ENCODE measurements at places on chromosomes 5 and 9.
A peak's percentile ranks its signal among the peaks of the same experiment; 100 is the strongest.

GRCh38 chr9:89436963-89437625, 60.8 kb downstream of the SEMA4D start:
- DNase-seq, result no peak

- no peak for DNase-seq
Observed at GRCh38 chr5:92944903-92945604, 636.0 kb downstream of the NR2F1-AS1 start.

DNA sequence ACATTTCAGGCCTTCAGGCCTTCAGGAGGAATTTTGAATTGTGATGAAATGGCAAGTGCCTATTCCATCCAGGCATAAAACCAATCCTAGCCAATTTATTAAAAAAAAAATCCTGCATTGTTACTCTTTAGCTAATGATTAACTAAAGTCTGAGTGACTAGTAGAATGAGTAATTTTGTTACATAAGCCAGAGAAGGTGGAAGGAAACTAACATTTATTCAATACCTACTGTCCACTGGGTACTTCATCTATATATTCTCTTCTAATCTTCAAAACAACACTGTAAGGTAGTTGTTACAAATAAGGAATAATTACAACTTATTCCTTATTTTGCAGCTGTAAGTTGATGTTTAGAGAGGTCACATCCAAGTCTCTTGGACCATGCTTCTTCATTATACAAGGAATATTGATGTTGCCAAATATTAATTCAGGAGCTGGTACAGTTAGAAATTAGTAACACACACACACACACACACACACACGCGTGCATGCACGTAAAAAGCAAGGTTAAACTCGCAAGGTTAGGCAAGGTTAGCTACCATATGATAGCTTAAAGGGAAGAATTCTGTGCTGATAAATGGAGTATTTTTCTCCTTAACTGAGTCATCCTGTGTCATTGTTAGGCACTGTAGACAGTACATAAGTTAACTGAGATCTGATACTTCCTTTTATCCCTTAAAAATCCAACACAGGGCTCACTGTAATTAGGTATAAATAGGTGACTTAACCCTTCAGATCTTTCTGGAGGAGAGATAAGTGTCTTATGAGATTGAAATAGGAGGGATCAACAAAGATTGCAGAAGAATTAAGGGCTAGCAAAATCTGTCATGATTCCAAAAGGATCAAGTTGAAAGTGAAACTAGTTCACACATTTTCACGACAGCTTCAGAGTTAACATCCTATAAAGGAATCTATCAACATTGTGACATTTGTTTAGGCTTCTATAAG, 596.9 kb downstream of the PDE4D start:
- peak; percentile 47 for DNase-seq

GRCh38 chr5:144086295-144086694, 84.2 kb downstream of the YIPF5 start:
- DNase-seq, result no peak

- DNase-seq, result no peak
Observed at GRCh38 chr5:180155365-180155926, 53.6 kb downstream of the RASGEF1C start.

DNA sequence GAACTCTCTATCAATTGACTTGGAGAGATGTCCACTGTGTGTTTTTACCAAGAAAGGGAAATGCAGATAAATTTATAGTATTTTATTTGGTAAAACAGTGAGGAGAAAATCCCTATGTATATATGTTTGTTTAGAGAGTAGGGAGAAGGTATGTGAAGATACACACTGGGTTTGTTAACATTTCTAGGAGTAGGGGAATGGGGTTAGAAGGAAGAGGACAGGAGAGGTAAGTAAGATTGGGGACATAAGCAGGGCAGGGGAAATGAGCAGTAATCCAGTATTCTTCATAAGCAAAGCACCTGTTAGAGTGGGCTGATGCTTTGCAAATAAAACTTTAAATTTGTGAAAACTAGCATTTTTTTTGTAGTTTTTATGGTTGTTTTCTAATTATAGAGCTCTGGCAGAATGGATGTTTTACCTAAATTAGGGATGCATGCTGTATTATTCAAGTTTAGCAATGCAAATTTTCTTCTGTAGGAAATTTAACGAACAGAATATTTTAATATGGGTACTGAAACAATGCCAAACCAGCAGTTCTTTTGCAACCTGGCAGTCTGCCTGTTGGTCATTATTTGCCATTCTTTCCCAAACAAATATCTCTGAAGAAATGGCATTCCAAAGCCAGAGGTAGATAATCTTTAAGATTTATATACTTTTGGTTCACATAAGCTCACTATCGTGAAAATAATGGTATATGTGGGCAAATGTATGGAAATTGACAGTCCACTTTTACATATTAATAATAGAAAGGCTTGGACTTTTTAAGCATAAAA, 19.4 kb upstream of the DCP2 start:
- no peak for DNase-seq

DNA sequence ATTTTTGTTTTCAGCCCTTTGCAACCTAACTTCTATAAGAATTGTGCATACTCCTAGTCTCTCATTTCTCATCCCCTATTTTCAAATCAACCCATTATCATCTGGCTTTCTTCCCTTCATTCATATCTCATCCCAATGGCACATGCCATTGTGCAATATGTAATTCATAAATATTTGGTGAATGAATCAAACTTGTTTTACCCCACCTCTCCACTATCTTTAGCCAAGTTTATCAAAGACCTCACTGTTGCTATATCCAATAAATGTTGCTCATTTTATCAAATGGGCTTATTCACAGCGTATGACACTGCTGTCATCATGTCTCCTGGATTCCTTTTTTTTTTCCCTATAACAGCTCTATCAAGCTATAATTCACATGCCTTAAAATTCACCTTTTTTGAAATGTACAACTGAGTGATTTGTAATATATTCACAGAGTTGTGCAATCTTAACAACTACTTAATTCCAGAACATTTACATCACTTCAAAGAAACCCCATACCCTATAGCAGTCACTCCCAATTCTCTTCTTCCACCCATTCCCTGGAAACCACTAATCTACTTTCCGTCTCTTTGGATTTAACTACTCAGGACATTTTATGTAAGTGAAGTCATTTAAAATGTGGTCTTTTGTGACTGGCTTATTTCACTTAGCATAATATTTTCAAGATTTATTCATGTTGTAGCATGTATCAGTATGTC, 214.4 kb upstream of the PAPPA start:
- peak; percentile 40 for DNase-seq

DNA sequence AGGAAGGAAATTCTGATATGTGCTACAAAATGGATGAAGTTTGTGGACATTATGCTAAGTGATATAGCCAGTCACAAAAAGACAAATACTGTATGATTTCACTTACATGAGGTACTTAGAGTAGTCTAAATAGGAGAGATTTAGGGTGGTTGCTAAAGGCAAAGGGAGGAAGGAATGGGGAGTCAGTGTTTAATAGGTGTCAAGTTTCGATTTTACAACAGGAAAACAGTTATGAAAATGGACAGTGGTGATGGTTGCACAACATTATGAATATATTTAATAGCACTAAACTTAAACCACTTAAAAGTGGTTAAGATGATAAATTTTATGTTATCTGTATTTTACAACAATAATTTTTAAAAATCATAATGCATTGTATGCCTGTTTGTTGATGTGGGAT, 40.4 kb upstream of the ECM2 start:
- no peak for DNase-seq

DNA sequence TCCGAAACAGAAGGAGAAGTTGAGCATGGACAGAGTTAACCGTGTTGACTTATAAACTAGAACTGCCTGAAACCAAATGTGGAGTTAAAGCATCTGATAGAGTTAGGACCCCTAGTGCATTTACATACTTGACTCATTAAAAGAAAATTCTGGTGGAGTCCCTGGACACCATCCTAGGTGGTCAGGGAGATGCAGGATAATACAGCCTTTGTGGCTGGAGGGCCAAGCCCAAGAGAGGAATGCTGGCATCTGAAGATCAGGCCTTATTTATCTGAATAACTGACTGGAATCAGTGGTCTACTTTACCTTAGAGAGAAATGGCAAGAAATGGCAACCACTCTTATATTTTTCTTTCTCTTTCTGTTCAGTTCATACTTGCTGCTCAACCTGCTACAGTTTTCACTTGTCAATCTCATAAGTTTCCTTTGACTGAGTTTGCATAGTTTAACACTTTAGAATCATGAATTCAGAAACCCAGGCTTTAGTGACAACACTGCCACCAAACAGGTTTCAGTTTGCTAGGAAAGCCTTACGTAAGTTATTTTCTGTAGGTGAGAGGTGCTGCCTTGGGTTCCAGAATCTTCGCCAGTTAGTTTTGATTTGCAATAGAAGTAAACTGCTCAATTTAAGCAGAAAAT, 10.2 kb downstream of the CMYA5 start:
- no peak for DNase-seq

- DNase-seq, result no peak
Observed at GRCh38 chr5:90632791-90633190, 74.2 kb downstream of the ADGRV1 start.

DNA sequence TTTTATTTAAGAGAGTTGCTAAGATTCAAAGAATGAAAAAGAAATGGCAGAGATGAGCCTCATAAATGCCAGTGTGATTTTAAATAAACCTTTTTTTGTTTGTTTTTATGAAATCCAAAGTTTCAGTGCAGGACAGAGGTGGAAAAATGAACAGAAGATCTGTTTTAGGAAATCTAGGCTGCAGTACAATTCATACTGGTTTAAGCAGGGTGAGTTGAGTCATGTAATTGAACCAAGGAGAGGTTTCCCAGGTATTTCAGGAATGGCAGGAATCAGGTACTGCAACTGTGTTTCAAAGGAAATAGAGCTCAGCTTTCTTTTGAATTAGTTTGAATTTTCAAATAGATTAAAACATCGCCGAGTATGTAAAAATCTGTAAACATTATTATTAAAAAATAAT, 3.0 kb upstream of the ANKRD31 start:
- DNase-seq, result peak; percentile 17

DNA sequence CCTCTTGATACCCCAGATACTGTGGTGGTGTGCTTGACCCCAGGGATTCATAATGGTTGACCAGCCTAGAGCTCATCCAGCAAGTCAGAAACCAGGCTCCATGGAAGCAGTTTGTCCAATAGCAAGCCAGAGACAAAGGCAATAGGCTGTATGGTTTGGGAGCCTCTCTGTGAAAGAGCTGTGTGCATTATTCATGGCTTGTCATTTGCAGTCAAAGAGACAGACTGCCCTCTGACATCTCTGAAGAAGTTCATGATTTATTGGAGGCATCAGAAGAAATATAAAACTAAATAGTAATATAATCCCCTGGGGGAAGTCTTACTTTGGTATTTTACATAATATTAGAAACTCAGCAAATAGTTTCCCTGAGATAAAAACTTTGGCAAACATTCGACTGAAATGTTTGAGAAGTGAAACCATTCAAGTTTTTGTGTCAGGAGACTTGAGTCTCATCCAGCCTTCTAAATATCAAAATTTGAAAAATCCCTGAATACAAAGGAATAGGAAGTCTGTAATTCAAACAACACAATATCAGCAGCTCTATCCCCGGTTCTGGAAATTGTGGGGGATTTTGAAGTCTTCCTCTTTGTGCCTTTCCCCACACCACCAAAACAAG, 250.3 kb downstream of the ZSWIM6 start:
- DNase-seq, result no peak

DNA sequence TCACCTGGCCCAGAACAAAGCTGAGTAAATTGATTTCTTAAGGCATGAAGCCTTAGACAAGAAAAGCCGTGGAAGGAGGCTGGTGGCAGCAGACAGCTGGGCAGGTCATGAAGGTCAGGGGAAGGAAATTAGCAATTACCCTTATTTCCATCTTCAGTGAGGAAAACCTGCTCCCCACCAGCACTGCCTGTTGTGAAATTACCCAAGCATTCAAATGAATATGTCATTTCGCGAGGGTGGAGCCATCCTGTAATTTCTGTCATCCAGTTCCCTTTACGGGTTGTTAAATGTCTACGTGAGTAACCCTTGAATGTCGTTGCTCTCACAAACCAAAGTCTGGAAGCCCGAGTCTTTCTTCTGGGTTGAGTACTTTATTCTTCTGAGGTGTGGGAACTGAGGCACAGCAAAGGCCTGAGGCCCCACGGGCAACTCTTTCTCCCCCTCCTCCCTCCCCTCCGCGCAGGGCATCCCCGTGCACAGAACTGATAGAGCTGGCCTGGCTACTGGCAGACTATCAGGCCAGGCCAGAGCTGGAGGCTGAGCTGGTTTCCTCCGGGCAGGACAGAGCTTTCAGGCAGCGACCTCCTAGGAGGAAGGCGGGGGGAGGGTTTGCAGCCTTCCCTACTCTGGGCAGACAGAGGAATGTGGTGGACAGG, 22.0 kb upstream of the AK3 start:
- peak; percentile 41 for DNase-seq

DNA sequence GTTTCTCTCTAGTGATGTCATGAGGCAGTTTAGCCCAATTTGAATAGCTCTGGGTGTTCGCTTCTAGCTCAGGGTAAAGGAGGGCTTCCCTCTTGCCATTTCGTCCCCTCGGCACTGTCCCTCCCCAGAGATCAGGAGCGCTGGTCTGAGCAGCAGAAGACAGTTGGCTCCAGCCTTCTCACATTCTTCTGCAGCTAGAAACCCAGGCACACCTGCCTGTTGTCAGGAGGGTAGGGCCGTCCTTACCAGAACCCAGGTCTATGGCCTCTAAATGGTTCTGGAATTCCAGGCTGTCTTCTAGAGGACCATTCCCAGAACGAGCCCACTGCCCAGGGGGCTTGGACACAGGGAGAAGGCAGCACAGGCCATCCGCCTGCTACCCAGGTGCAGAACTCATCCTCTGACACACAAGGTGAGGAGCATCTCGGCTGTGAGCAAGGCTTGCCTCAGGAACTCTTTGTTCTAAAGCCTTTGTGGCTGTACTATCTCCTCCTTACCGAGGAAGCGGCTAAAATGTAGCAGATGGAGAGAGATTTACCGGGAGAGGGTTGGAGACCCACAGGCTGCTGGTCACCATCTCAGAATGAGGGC, 255.6 kb upstream of the IRX2 start:
- no peak for DNase-seq

DNA sequence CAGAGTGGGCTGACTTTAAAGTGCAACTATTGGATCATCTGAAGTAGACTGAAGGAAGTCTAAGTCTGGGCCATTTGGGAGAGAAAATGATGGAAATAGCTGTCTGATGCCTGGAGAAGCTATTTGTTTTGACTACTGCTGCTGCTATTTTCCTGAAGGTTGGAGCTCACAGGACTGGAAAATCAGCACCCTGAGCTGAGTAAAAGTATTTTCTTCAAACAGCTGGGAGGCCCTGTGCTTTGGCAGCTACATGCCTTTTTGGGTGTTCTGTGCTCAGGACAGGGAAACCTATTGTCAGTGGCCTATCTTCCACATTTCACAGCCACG, 302.6 kb downstream of the ENC1 start:
- no peak for DNase-seq

- DNase-seq, result peak; percentile 85
Observed at GRCh38 chr9:34701023-34701768, 8.7 kb downstream of the CCL21 start.

- DNase-seq, result peak; percentile 78
Observed at GRCh38 chr5:175385691-175386362, 58.2 kb downstream of the DRD1 start.

All from Daoy (cell line).